Small intestine (tissue), 16 donors: ENCODE measurements at places on chromosomes 6 and 20.

DNA sequence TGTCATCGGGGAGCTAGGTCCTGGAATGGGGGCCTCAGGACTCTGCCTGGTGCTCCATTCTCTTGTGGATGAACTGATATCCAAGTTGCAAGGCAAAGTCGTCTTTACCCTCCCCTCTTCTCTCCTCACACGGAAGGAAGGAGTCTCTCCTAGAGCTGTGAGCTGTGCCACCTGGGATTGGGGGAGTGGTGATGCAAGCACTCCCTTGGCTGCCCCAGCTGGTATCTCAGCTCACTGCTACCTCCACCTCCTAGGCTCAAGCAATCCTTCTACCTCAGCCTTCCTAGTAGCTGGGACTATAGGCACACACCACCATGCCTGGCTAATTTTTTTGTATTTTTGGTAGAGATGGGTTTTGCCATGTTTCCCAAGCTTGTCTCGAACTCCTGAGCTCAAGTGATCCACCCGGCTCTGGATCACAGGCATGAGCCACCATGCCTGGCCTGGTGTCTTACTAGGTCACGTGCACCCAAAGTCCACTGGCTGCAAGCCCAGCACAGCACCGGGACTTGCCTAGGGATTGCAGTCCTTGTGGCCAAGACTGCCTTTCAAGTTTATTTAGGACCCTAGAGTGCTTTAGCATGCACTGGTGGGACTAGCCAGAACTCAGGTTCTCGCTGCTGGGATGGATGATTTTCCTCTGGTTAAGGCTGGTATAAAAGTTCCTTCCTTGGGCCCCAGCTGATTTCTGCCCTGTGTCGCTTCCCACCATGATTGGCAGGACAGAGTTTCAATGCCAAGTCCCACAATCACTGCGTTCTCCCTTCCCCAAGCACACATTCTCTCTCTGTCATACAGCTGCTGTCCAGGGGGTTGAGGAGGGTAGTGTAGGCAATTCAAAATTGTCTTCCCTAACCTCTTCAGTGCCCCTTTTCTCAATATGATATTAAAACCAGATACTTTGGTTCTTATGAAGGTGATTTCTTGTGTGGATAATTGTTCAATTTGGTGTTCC, 33.5 kb downstream of the SMAP1 start:
- DNase-seq: no peak

GRCh38 chr6:144583614-144583954, 298.4 kb downstream of the UTRN start:
- no peak for DNase-seq

- DNase-seq: no peak
Measured at GRCh38 chr20:24736131-24736843, 212.8 kb upstream of the CST7 start.

GRCh38 chr20:17885544-17885943, 83.0 kb downstream of the SNX5 start:
- no peak for DNase-seq

GRCh38 chr20:16666272-16666671, 63.6 kb upstream of the SNRPB2 start:
- DNase-seq: no peak

DNA sequence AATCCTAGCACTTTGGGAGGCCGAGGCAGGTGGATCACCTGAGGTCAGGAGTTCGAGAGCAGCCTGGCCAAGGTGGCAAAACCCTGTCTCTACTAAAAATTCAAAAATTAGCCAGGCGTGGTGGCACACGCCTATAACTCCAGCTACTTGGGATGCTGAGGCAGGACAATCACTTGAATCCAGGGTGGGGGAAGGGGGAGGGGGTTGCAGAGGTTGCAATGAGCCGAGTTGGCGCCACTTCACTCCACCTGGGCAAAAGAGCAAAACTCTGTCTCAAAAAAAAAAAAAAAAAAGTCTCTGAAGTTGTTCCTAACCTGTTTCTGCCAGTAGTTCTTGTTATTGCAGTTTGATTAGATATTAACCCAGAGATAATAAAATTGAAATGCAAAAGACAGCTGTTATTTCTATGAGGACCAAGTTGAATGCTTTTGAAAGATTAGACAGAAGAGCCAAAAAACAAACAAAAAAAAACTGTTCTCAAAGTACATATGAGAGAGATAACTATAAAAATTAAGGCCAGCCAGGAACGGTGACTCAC, 22.6 kb downstream of the PIGU start:
- peak; percentile 82 for DNase-seq

GRCh38 chr20:57996936-57997890, 231.2 kb downstream of the ANKRD60 start:
- no peak for DNase-seq

GRCh38 chr6:149990661-149991471, 27.1 kb downstream of the ULBP1 start:
- DNase-seq: peak; percentile 42

GRCh38 chr6:118712969-118713368, 61.6 kb upstream of the CEP85L start:
- DNase-seq: no peak

GRCh38 chr6:38034274-38034914, 214.9 kb downstream of the ZFAND3 start:
- DNase-seq: peak; percentile 23

GRCh38 chr6:169812257-169812644, 60.8 kb downstream of the ERMARD start:
- DNase-seq: no peak

DNA sequence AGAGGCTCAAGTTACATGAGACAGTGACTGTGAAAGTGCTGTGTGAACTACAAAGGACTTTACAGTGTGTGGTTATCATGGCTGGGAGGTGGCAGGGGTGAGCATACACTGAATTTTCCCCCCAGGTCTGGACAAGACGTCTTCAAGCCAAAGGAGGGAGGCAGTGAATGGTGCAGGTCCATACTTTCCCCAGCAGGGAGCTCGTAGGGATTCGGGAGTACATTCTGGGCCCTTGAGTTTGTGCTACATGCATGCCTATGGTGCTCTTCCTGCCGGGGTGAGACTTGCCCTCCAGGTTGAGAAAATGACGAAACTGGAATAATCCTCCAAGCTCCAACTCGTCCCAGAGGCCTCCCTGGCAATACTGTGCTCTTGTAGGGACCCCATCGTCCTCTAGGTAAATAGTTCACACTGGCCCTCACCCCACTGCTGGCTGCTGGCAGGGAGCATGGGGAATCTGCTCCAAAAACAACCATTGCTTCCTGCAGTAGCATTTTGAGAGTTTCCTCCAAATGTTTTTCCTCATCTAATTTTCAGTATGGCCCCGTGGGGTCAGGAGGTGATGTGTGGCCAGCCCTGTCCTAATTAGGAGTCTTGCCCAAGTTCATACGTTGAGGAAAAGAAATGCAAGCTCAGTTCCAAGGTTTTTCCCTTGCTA, 57.6 kb downstream of the ZNF831 start:
- no peak for DNase-seq

- no peak for DNase-seq
Measured at GRCh38 chr6:73879501-73880293, 183.7 kb downstream of the CD109 start.

DNA sequence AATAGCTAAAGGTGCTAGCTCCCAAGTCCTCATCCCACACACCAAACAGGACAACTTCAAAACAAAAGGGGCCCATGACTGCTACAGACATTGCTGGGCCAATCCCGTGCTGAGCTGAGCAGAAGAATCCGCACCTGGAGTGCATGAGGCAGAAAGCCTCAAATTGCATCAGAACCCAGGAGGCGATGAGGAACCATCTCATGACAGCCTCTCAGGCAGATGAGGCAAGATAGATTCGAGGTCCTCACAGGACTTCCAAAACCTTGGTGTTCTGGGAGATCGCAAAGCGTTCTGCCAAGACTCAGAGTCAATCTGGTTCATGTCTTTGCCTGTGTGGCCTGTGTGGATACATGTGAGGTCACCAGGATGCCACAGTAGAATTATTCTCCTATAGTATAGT, 32.8 kb upstream of the SSTR4 start:
- DNase-seq: no peak
